ENCODE measurements at places on chromosomes 12 and 14. TPM values are rescaled to one million over a fixed set of nuclear protein-coding genes. Genes with fewer than 3 reads are reported as not detected.

Gene CMA1
- total RNA-seq = not detected

Gene TPH2
- 0.11 TPM for total RNA-seq

Gene LRP1-AS
- total RNA-seq = not detected

Gene IL22
- total RNA-seq = not detected

Gene LGALS3
- total RNA-seq = 36.0 TPM

Gene MAPKAPK5
- total RNA-seq = 54.8 TPM

Gene A2ML1
- total RNA-seq = 3.4 TPM

DNA sequence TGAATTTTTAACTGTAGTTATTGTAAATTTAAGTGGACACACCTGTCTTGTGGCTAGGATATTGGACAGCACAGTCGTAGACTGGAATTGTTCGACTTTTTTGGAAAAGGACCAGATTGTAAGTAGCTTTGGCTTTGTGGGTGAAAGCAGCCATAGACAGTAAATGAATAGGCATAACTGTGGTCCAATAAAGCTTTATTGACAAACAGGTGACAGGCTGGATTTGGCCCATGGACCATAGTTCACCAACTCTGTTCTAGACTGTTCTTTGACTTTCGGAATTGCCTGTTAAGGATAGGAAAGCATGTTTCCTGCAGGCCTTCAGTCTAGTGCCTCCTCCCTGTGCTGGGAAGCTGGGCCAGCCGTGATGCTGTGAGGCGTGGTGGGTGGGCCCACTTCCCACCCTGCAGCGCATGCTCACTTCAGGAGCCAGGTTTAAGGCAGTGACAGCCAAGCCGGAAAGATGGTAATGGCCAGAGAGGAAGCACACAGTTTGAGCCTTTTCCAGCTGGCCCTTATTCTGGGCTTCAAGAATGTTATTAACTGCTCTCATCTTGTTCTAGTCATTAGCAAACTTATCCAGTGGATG lies 51.8 kb downstream of the PPP2R5C start:
- DNase-seq = no peak
- no peak overlapping the region for H3K27ac ChIP-seq
- no peaks in the 10 kb centered on the region for H3K27me3 ChIP-seq
- peaks cover 14% of the 10 kb centered on the region for H3K4me1 ChIP-seq

DNA sequence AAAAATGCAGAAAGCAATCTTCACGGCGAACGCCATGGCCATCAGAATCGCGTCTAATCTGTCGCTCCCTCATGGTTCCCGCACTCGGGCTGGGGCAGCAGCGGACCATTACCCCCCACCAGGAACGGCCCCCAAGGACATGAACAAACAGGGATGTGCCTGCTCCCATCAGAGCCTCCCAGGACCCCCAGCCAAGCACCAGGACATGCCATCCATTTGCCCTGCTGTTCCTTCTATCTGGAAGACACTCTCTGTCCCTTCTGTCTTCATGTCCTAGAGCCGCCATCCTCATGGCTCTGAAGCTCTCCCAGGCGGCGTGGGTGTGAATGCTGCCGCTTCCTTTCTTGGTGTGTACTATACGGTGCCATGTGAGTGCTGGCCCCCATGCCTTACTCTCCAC lies 371.8 kb downstream of the BCL11B start:
- no peaks in the 10 kb centered on the region for H3K36me3 ChIP-seq
- no peak overlapping the region for H3K4me3 ChIP-seq
- no peaks in the 10 kb centered on the region for H3K4me1 ChIP-seq
- no peak for DNase-seq
- H3K27me3 ChIP-seq = peaks cover 3% of the 10 kb centered on the region
- H3K27ac ChIP-seq = no peak overlapping the region

GRCh38 chr12:7065073-7065623 lies 4.6 kb downstream of the C1S start:
- no peaks in the 10 kb centered on the region for H3K27me3 ChIP-seq
- no peak overlapping the region for H3K27ac ChIP-seq
- no peak overlapping the region for H3K4me3 ChIP-seq
- H3K36me3 ChIP-seq = no peaks in the 10 kb centered on the region

GRCh38 chr14:60309867-60310552 lies 61.0 kb downstream of the PPM1A start:
- no peak overlapping the region for H3K27ac ChIP-seq
- no peaks in the 10 kb centered on the region for H3K36me3 ChIP-seq
- no peak overlapping the region for H3K4me3 ChIP-seq
- H3K27me3 ChIP-seq = no peaks in the 10 kb centered on the region
- H3K4me1 ChIP-seq = no peaks in the 10 kb centered on the region

GRCh38 chr12:21891751-21892217 lies 49.4 kb downstream of the ABCC9 start:
- no peaks in the 10 kb centered on the region for H3K36me3 ChIP-seq
- no peaks in the 10 kb centered on the region for H3K4me1 ChIP-seq
- H3K4me3 ChIP-seq = no peak overlapping the region
- H3K27me3 ChIP-seq = no peaks in the 10 kb centered on the region
- H3K27ac ChIP-seq = no peak overlapping the region

DNA sequence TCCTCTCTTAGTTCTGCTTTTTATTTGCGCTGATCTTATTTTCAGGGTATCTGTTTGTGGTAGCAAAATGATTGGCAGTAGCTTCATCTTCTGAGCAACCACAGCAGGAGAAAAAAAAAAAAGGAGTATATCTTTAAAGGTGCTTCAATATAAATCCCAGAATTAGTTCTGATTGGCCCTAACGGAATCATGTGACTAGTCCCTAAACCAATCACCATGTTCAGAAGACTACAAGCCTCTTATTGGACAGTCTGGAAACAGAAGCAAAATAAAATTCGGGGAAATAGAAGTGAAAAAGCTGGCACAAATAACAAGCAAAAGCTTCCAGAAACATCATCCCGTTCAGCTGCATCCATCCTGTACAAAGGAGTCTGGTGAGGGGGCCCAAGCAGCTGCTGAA lies 49.9 kb upstream of the PTPRO start:
- DNase-seq = no peak
- H3K27me3 ChIP-seq = no peaks in the 10 kb centered on the region
- H3K4me1 ChIP-seq = peaks cover 3% of the 10 kb centered on the region
- no peak overlapping the region for H3K4me3 ChIP-seq
- H3K27ac ChIP-seq = no peak overlapping the region
- no peaks in the 10 kb centered on the region for H3K36me3 ChIP-seq

- H3K4me1 ChIP-seq = peaks cover 5% of the 10 kb centered on the region
- H3K36me3 ChIP-seq = no peaks in the 10 kb centered on the region
- H3K27ac ChIP-seq = no peak overlapping the region
These were observed 1061.8 kb downstream of the BCL11B start for GRCh38 chr14:98210045-98210672.

DNA sequence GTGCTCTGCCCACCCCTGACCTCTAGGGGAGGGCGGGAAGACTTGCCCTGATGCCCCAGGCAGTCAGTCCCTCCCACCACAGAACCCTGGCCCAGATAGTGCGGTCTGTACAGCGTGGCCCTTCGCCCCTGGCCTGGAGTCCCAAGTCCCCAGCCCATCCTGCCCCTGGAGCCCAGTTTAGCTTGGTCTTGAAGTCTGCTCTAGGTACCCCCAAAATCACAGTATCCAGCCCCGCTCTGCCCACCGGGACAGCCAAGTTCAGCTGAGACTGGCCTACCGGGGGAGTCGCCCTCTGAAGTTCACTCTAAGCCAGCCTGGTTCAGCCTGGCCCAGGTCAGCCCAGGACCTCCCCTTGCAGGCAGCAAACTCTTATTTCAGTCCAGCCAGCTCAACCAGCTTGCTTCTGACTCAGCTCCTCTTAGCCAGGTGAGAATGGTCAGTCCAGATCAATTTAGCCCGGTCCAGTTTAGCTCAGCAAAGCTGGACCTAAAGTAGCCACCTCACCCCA lies 75.9 kb downstream of the TMEM121 start:
- no peak overlapping the region for H3K27ac ChIP-seq
- H3K36me3 ChIP-seq = no peaks in the 10 kb centered on the region
- no peaks in the 10 kb centered on the region for H3K27me3 ChIP-seq
- no peaks in the 10 kb centered on the region for H3K4me1 ChIP-seq

GRCh38 chr12:65741656-65742017 lies 82.6 kb upstream of the HMGA2 start:
- peaks cover 5% of the 10 kb centered on the region for H3K4me1 ChIP-seq
- H3K27me3 ChIP-seq = no peaks in the 10 kb centered on the region
- H3K27ac ChIP-seq = peak overlapping the region; percentile 89
- peak; percentile 65 for DNase-seq
- peak overlapping the region; percentile 69 for H3K4me3 ChIP-seq

- no peaks in the 10 kb centered on the region for H3K27me3 ChIP-seq
- H3K36me3 ChIP-seq = no peaks in the 10 kb centered on the region
- no peak overlapping the region for H3K4me3 ChIP-seq
These were observed 25.7 kb downstream of the METTL25 start for GRCh38 chr12:82383930-82384552.

DNA sequence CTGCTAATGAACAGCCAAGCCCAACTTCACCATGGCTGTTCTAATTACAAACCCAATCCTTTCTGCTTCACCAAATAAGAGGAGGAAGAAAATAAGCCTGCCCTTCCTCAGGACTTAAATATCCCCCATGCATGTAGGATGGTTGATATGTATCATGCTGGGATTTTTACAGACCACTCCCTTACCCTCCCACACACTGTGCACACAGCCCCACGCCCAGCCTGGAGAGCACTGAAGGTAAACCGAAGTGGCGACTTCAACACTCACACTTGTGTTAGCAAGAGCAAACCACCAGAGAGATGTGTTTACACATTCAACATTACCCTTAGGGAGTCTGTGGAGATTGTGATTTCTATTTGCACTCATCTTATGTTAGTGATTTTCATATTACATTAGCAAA lies 241.2 kb downstream of the EGLN3 start:
- no peak for DNase-seq
- no peaks in the 10 kb centered on the region for H3K27me3 ChIP-seq
- H3K27ac ChIP-seq = peak overlapping the region; percentile 22
- H3K4me1 ChIP-seq = peaks cover 10% of the 10 kb centered on the region
- no peaks in the 10 kb centered on the region for H3K36me3 ChIP-seq
- H3K4me3 ChIP-seq = no peak overlapping the region

GRCh38 chr12:87274594-87275245 lies 754.5 kb downstream of the C12orf50 start:
- H3K4me3 ChIP-seq = no peak overlapping the region
- H3K36me3 ChIP-seq = no peaks in the 10 kb centered on the region
- no peak overlapping the region for H3K27ac ChIP-seq
- H3K27me3 ChIP-seq = no peaks in the 10 kb centered on the region
- H3K4me1 ChIP-seq = no peaks in the 10 kb centered on the region

GRCh38 chr12:91422127-91422526 lies 239.5 kb upstream of the DCN start:
- H3K4me1 ChIP-seq = no peaks in the 10 kb centered on the region
- no peaks in the 10 kb centered on the region for H3K27me3 ChIP-seq
- H3K27ac ChIP-seq = no peak overlapping the region
- H3K36me3 ChIP-seq = no peaks in the 10 kb centered on the region
- no peak for DNase-seq
- no peak overlapping the region for H3K4me3 ChIP-seq

GRCh38 chr12:53170876-53171724 lies 9.4 kb upstream of the ZNF740 start:
- H3K4me3 ChIP-seq = no peak overlapping the region
- no peak overlapping the region for H3K27ac ChIP-seq
- peaks cover 8% of the 10 kb centered on the region for H3K4me1 ChIP-seq
- peaks cover 40% of the 10 kb centered on the region for H3K36me3 ChIP-seq
- no peak for DNase-seq

DNA sequence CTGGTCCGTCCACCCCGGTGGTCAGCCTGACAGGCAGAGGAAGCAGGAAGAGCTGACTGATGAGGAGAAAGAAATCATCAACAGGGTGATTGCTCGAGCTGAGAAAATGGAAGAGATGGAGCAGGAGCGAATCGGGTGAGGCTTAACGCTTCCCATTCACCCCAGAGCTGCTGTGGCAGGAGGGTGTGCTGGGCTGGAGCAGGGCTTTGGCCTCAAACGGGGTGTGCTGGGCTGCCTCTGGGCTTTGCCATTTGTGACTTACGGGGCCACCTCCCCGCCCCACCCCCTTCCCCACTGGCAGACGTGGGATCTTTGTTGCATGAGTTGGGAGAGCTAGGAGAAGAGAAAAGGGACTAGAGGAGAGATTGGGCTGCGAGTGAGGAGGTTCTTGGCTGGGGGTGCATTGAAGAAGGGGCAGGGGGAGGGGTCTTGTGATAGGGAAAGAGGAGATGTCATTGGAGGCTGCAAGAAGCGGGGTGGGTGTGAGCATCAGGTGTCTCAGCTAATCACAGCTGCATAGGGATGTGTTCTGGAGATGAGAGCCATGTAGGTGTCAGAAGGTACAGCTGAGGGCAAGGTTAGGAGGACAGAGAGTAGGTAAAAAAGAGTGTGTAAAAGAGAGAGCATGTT lies 56.3 kb downstream of the RPH3A start:
- H3K27ac ChIP-seq = no peak overlapping the region
- no peak overlapping the region for H3K4me3 ChIP-seq
- no peak for DNase-seq
- peaks cover 12% of the 10 kb centered on the region for H3K4me1 ChIP-seq
- H3K36me3 ChIP-seq = no peaks in the 10 kb centered on the region

GRCh38 chr12:5798242-5799015 lies 146.6 kb downstream of the ANO2 start:
- H3K27me3 ChIP-seq = no peaks in the 10 kb centered on the region
- H3K4me1 ChIP-seq = peaks cover 4% of the 10 kb centered on the region
- no peak overlapping the region for H3K27ac ChIP-seq

DNA sequence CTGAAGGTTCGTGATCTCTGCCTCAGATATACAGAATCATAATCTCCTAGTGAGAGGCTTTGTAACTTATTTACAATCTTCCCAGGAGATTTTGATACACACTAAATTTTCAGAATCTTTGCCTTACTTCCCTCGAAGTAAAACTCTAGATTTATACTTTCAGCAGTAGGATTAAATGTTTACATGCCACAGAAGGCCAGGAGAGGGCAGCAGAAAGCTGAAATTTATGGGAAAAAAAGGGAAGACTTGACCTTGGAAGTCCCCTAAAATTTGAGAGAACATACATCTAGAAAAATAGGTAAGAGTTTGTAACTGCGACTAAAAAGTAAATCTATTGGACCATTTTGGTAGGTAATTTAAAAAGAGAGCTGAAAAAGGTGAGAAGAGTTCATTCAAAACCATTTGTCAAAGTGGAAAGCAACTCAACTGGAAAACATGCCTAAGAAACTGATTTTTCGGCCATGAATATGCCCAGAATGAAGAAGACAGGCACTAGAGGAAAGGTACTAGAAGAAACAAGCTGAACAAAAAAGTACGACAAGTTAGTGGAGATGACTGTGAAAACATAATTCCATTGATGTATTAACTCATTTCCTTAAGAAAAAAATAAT lies 242.0 kb upstream of the MDGA2 start:
- H3K36me3 ChIP-seq = no peaks in the 10 kb centered on the region
- no peak overlapping the region for H3K27ac ChIP-seq
- H3K27me3 ChIP-seq = no peaks in the 10 kb centered on the region
- H3K4me1 ChIP-seq = no peaks in the 10 kb centered on the region
- DNase-seq = peak; percentile 81

DNA sequence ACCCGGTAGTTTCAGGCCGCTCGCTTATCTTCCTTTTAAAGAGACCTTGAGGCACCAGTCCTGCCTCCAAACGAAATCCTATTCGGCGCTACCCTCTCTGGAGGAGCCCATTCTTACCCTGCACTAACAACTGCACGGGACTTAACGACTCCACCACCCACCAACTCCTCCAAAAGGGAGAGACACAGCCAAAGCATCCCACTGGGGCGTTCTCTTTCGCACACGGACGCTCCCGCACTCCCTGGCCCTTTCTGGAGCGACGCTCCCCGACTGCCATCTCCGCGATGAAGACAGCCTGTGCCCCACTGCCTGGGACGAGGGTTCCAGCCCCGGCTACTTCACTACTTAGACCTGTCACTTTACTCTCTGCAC lies 650 bp downstream of the GALC start:
- no peaks in the 10 kb centered on the region for H3K36me3 ChIP-seq
- DNase-seq = peak; percentile 30
- peak overlapping the region; percentile 69 for H3K4me3 ChIP-seq
- H3K4me1 ChIP-seq = peaks cover 10% of the 10 kb centered on the region
- H3K27ac ChIP-seq = peak overlapping the region; percentile 82

GRCh38 chr14:55170526-55170925 lies 20.9 kb downstream of the DLGAP5 start:
- H3K36me3 ChIP-seq = no peaks in the 10 kb centered on the region
- H3K4me1 ChIP-seq = no peaks in the 10 kb centered on the region
- no peak overlapping the region for H3K4me3 ChIP-seq
- no peaks in the 10 kb centered on the region for H3K27me3 ChIP-seq

Data from spinal cord (tissue), 10 donors.